ENCODE measurements at places on chromosomes 6 and 20. TPM values are rescaled to one million over a fixed set of nuclear protein-coding genes. Genes with fewer than 3 reads are reported as not detected.

CDK5RAP1 gene
- 38.5 TPM for total RNA-seq

CCR6 gene
- not detected for total RNA-seq

FLRT3 gene
- total RNA-seq: not detected

PAK5 gene
- not detected for total RNA-seq

OPRM1 gene
- total RNA-seq: not detected

OTOR gene
- total RNA-seq: not detected

PSMB8 gene
- 448 TPM for total RNA-seq

IL17A gene
- total RNA-seq: not detected

MCHR2 gene
- total RNA-seq: not detected

PRSS35 gene
- not detected for total RNA-seq

GRM4 gene
- total RNA-seq: not detected

POM121L2 gene
- total RNA-seq: not detected

AAR2 gene
- total RNA-seq: 25.2 TPM

DUSP15 gene
- not detected for total RNA-seq

FAM83C gene
- total RNA-seq: not detected

PKHD1 gene
- total RNA-seq: not detected

COL11A2 gene
- total RNA-seq: 0.59 TPM

IPCEF1 gene
- total RNA-seq: 9.5 TPM

IRF4 gene
- total RNA-seq: 177 TPM

PRSS16 gene
- total RNA-seq: 1.9 TPM

PPP1R18 gene
- 247 TPM for total RNA-seq

SLC22A16 gene
- 0.18 TPM for total RNA-seq

PTPRT gene
- total RNA-seq: not detected

OR2H2 gene
- total RNA-seq: not detected

C20orf202 gene
- 0.11 TPM for total RNA-seq

SMOC2 gene
- not detected for total RNA-seq

OR2B6 gene
- not detected for total RNA-seq

KCNK5 gene
- total RNA-seq: 10.9 TPM

FOXQ1 gene
- total RNA-seq: not detected

CD40 gene
- 0.43 TPM for total RNA-seq

PNPLA1 gene
- not detected for total RNA-seq

CD24 gene
- total RNA-seq: 0.14 TPM

KCNK16 gene
- not detected for total RNA-seq

GMPR gene
- total RNA-seq: 1.1 TPM

KIAA1586 gene
- total RNA-seq: 14.2 TPM
